ENCODE measurements at places on chromosomes 1 and 21. TPM values are rescaled to one million over a fixed set of nuclear protein-coding genes. Genes with fewer than 3 reads are reported as not detected.

The EVI5 gene
- total RNA-seq: 44.4 TPM

DNA sequence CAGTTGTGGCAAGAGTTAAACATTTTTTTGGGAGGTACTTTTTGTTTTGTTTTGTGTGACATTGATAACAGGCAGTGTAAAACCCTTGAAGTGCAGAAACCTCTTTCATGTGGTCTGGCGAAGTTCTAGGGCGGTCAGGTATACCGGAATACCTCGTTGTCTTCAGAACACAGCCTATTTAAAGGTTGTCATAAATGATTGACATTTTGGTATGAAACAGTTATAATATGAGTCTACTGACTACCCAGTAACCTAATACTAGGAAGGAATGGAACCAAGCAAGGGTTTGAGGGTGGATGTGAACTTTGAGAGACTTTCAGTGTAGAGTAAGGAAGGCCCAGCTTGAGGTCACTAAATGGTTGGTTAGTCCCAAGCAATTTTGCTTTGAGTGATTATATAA lies 40.5 kb downstream of the PATJ start:
- no peak for DNase-seq

The PLA2G2C gene
- total RNA-seq: 0.74 TPM

DNA sequence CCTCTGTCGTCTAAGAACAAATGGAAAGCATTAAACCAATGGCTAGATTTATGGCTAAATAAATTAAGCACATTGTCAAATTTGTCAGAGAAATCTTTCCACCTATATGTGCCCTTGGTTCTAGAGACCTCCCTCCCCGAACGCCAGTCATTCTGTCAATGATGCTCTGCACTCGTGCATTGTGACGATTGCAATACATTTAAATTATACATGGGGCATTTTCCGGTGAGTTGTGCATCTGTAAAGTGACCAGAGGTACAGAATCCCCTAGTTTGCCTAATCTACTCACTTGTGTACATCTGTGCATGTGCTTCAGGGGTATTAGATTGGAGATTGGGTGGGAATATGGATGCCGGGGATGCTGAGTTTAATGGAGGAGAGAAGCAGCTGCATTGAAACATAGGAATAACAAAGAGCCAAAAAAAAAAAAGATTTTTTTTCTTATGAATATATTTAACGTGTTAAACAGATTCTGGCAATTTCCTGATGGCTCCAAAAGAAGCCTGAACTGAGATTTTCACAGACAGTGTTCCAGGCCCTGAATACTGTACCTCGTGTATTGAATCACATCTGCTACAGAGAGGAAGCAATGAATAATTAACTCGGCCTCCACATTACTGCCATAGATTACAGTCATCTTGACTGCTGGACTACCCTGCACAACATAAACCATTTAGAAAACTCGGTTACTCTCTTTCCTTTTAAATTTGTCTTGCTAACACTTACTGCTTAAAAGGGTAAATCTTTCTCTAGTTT lies 149.0 kb upstream of the C1orf87 start:
- DNase-seq: no peak

- no peak for DNase-seq
Measured at GRCh38 chr21:41071258-41072171, 96.4 kb upstream of the BACE2 start.

DNA sequence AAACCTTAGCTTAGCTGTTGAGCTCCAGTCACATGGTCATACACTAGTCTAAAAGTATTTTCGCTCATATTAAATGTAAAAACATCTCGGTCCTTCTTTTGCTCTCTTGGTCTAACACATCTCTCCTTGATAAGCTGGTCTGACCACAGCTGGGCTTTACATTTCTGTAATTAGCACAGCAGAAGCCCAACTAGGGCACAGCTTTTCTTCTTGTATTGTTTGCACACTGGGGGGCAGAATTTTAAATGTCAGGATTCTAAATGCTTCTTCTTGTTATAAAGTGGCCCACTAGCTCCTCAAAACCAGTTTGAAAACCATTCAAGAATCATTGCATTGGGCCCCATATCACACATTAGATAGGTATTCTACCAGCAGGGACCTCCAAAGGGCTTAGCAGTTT lies 289.1 kb upstream of the PKN2 start:
- DNase-seq: no peak

The CFHR5 gene
- not detected for total RNA-seq

DNA sequence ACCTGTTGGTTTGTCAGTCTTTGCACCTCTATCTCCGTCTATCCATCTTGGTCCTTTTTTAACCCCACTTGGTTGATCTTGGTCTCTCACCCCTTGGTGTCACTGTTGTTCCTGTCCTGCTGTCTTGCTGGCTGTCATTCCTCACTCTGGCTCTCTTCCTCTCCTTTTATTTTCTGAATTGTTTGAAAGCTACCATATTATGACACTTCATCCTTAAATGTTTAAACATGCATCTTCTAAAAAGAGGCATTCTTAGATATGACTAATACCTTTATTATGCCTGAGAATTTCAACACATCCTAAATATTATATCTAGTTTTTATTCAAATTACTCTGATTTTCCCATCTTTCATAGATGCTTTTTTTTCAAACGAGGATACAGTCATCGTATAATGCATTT lies 37.0 kb downstream of the BACH1 start:
- DNase-seq: no peak

- DNase-seq: no peak
Measured at GRCh38 chr1:32055416-32055815, 17.3 kb upstream of the TMEM39B start.

GRCh38 chr1:164040754-164041153 lies 518.2 kb upstream of the PBX1 start:
- no peak for DNase-seq

GRCh38 chr21:41745971-41746743 lies 20.7 kb downstream of the RIPK4 start:
- no peak for DNase-seq

GRCh38 chr1:214637722-214638458 lies 34.9 kb downstream of the CENPF start:
- no peak for DNase-seq

DNA sequence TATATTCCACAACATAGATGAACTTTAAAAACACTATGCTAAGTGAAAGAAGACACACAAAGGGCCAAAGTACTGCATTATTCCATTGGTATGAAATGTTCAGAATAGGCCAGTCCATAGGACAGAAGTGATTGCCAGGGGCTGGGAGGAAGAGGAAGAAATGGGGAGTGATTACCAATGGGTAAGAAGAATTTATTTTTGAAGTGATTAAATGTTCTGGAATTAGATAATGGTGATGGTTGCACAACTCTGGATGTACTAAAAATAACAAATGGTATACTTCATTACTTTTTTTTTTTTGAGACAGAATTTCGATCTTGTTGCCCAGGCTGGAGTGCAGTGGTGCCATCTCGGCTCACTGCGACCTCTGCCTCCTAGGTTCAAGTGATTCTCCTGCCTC lies 61.7 kb downstream of the CHD5 start:
- DNase-seq: no peak

The PTPN14 gene
- total RNA-seq: 47.6 TPM

The MTF1 gene
- 34.1 TPM for total RNA-seq

DNA sequence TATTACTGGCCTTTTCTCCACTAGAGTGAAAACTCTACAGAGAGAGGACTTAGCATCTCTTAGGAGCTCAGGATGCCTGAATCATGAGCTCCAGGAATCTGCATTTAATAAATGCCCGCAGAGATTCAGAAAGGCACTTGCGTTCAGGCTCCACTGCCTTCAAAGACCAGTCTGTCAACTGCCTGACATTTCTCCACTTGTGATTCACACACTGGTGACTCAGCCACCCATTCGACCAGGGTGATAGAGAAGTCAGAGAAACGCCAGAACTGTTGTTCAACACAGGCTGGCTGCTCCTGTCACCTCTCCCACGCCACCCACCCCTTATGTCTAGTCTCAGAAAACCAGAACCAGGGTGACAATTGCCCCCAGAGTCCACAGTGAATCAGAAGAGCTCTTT lies 26.9 kb upstream of the LBR start:
- DNase-seq: peak; percentile 83

The TSEN15 gene
- total RNA-seq: 25.8 TPM

DNA sequence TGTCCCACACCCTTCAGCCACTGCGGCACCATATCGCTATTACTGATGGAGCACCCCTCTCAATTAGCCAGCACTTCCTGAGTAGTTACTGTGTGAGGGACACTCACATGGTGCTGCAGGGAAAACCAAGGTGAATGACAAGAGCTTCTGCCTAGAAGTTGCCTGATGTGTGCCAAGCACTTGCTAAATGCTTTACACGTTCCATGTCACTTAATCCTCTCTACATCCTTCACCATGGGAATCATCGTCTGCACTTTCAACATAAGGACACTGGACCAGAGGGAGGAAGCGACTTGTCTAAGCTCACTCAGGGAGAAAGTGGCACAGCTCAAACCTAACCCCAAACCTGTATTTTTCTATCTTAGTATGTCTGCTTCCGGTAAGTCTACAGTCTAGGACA lies 344.8 kb downstream of the SIPA1L2 start:
- no peak for DNase-seq

DNA sequence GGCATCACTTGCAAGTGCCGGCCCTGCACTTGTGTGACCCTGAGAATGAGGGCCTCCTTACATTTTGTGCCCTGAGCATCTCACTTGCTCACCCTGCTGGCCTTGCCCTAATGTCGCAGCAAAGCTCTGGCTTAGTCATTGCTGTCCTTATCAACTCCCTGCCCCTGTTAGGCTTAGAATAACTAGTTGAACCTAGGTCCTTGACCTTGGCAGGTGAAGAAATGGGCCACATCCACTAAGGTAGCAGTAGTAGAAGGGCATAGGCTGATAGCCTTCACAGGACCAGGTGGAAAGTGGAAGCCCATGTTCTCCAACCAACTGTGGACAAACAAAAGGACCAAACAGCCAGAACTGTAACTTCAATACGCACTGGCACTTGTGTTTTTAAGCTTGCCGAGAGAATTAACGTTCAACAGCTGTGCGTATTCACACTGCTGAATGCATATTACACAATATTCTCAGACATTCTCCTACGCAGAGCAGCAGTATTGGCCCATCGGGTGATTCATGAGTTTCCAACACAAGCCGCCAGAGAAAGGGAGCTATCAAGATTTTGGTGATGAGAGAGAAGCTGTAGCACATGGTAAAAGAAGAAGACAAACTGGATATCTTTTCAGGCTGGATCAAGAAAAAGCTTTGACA lies 27.7 kb upstream of the PTGFRN start:
- DNase-seq: no peak

DNA sequence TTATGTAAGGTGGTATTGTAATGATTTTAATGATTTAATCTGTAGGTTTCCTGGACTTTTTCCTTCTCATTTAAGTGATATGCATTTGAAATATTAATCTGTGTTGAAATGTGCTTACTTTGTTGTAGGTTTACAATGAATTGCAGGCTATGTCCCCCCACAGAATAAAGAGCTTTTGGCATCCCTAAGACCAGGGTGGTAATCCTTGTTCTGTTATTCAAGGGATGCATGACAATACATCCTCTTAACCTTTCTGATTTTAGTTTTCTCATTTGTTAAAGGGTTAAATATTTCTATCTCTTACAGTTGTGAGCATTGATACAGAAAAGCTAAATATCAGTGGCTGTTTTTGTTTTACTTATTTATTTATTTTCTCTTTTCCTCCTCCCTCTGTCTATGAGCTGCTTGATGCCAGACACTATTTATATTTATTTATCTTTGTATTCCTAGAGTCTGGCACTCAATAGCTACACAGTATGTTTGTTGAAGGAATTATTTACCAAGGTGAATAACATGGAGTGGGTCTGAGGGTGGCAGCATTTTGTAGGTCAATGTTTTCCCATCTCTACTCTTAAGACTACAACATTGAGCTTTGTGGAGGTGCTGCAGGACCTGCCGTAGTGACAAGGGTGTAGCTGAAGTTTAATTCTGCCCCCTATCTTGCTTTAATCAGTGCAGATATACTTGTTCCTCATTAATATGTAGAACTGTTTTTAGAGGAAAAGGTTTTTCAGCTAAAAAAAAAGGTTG lies 19.9 kb upstream of the ADGRL2 start:
- DNase-seq: no peak

GRCh38 chr1:114339379-114339778 lies 171.6 kb downstream of the TRIM33 start:
- no peak for DNase-seq

The PTGER3 gene
- total RNA-seq: 253 TPM

GRCh38 chr1:184366997-184367396 lies 19.8 kb upstream of the C1orf21 start:
- no peak for DNase-seq

The RCC2 gene
- 41.3 TPM for total RNA-seq

The ENAH gene
- 51.9 TPM for total RNA-seq

- DNase-seq: no peak
Measured at GRCh38 chr1:185044387-185044786, 971 bp upstream of the RNF2 start.

- no peak for DNase-seq
Measured at GRCh38 chr1:211411639-211412038, 80.3 kb downstream of the RD3 start.

- no peak for DNase-seq
Measured at GRCh38 chr1:11634365-11635192, 19.6 kb downstream of the FBXO2 start.

GRCh38 chr21:44364151-44365053 lies 11.0 kb downstream of the TRPM2 start:
- peak; percentile 80 for DNase-seq

DNA sequence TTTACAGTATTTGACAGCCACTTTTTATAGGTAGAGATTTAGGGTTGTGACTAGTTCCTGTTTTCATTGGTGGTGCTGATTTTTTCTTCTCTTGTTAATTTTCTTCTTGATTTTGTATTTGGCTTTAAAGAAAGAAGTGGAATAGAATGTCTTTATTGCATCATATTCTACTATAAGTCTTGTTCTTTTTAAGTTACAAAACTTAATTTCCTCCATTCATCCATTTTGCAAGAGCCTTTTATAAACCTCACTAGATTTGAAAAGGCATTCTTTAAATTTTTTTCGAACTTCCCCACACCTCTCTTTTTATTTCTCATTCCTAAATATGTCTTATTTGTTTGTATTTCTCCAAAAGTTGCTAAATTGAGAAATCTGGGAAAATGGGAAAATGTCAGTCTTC lies 1368.6 kb upstream of the ADGRL4 start:
- DNase-seq: no peak

GRCh38 chr1:107105914-107106313 lies 34.9 kb upstream of the NTNG1 start:
- no peak for DNase-seq

GRCh38 chr1:61477301-61477700 lies 247.6 kb downstream of the TM2D1 start:
- DNase-seq: no peak

DNA sequence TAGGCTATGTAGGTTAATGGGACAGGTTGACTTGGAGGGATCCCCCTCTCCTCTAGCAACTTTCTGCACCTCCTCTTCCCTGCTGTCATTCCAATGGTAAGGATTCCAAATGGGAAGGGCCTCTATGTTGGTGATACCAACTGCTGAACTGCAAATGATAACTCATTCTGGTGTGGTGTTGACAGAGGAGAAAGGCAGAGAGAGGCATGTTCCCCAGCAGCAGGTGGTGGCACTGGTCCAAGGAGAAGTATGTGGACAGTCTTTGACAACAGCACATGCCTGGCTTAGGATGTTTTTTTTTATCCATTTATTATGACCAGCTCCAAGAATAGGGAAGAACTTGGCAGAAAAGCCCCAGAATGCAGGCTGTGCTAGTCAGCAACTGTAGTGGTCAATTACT lies 19.6 kb upstream of the SPAG17 start:
- DNase-seq: no peak

The MYCBP gene
- 13.5 TPM for total RNA-seq

The LCE1D gene
- not detected for total RNA-seq

GRCh38 chr1:216793303-216793702 lies 70.1 kb upstream of the ESRRG start:
- DNase-seq: no peak

GRCh38 chr1:30414851-30415165 lies 308.6 kb downstream of the MATN1 start:
- DNase-seq: no peak

GRCh38 chr1:117602862-117603261 lies 3.0 kb upstream of the TENT5C start:
- DNase-seq: no peak
